ENCODE measurements at places on chromosomes 6 and 20. TPM values are rescaled to one million over a fixed set of nuclear protein-coding genes. Genes with fewer than 3 reads are reported as not detected.

The UNC5CL gene
- 0.27 TPM for total RNA-seq

The ENPP3 gene
- 0.19 TPM for total RNA-seq

The CNR1 gene
- total RNA-seq = 0.84 TPM

The NOX3 gene
- total RNA-seq = not detected

The NOTCH4 gene
- total RNA-seq = 0.57 TPM

The FAM83C gene
- total RNA-seq = not detected

The PABPC1L gene
- 50.2 TPM for total RNA-seq

The HSF2 gene
- total RNA-seq = 9.2 TPM

The PTGIS gene
- total RNA-seq = 1.9 TPM

The SPATA2 gene
- 7.3 TPM for total RNA-seq

The PRELID3B gene
- 68.8 TPM for total RNA-seq

The PAX1 gene
- total RNA-seq = not detected

The NRSN1 gene
- total RNA-seq = not detected

The C20orf202 gene
- not detected for total RNA-seq

The TBX18 gene
- 12.2 TPM for total RNA-seq
